SJSA1 (cell line): ENCODE measurements at places on chromosomes 3 and 15. TPM values are rescaled to one million over a fixed set of nuclear protein-coding genes. Genes with fewer than 3 reads are reported as not detected.

DNA sequence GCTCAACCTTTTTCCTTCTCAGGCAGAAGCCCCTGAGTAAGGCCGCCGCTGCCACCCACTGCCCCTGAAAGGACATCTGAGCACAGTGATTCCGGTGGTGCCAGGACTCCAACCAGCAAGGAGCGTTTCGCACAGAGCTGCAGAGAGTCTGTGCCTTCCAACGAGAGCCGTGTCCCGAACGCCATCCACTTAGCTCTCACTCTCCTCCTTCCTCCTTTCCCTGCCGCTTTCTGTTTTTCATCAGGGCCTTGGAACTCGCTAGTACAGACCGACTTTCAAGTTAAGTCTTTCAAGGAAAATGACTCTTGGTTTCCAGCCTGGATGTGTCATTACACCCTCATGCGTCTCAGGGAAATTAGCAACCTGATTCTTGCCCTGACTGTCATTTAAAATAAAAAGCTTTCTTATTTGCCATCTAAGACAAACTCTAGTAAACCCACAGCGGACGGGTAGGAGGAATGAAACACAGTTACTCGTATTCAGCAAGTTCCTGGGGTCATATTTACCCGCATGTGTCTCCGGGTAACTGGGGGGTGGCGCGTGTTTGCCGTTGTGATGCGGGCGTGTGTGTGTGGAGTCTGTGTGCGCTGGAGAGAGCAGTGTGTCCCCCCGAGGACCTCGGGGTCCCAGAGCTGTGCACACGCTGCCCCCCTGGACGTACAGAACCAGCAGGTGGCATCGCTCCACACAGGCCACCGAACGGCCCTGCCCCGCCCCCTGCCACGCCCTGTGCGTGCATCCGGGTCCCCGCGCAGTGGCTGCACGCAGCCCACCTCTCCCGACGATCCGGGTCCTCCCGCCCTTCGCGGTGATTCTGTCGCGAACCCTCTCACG is 30.4 kb upstream of the ALDH1A3 start:
- DNase-seq, result no peak

DNA sequence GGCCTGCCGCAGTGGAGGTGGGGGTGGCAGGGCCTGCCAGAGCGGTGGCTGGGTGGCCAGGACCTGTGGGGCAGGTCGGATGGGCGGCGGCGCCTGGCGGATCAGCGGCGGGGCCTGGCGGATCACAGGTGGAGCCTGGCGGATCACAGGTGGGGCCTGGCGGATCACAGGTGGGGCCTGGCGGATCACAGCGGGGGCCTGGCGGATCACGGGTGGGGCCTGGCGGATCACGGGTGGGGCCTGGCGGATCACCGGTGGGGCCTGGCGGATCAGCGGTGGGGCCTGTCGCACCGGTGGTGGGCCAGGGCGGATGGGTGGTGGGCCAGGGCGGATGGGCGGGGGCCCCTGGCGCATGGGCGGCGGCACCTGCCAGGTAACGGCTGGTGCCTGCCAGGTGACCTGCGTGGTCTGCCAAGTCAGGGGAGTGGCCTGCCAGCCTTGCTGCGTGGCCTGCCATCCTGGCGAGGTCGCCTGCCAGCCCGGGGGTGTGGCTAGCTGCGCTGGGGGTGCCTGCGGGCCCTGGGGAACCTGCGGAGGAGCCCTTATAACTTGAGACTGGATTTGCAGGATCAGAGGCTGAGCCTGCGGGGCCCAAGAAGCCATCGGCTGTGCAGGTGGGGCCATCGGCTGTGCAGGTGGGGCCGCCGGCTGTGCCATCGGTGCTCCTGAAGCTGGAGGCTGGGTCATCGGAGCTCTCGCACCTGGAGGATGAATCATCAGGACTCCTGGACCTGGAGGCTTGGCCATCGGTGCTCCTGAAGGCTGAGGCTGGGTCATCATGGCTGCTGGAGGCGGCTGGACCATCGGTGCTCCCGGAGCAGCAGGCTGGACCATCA is 1.3 kb downstream of the MAGEL2 start:
- no peak for DNase-seq

GRCh38 chr3:192899540-192899982 is 18.1 kb downstream of the MB21D2 start:
- peak; percentile 98 for DNase-seq

- DNase-seq, result no peak
These were observed 270.6 kb upstream of the TPRG1 start for GRCh38 chr3:188901126-188901525.

- no peak for DNase-seq
These were observed 22.4 kb downstream of the FBXW12 start for GRCh38 chr3:48394391-48394790.

GRCh38 chr3:5411786-5412185 is 224.3 kb downstream of the EDEM1 start:
- no peak for DNase-seq

DNA sequence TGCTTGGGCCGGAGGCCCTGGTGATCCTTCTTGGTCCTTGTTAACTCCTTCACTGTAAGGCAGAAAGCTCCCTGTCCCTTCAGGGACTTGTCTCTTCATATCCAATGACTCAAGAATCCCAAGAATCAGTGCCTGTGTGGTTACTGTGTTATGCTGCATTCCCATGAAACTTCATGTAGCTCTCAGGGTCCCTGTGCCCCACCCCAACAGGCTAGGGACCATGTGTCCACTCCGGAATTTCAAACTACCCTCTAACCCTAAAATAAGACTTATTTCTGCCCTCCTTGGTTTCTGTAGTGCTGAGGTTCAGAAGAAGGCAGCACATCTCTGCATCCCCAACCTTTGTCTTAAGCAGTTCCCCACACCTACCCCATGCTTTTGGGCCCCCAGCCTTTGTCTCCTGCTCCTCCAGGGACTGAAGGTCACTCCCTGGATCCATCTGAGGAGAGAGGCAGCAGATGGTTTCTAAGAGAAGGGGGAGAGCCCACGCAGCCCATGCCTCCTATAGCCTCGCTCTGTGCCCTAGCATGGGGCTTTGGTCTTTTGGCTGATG is 531 bp upstream of the MAP1A start:
- peak; percentile 64 for DNase-seq

The PODXL2 gene
- 0.94 and 2.6 TPM in 2 replicates for total RNA-seq

The GRK7 gene
- total RNA-seq, result not detected in 2 replicates

The GOLGA8M gene
- 1.6 and 3.5 TPM in 2 replicates for total RNA-seq

The LSAMP gene
- total RNA-seq, result not detected in 2 replicates
